ENCODE measurements at places on chromosomes 3 and 15.

GRCh38 chr3:2512881-2513280 is 414.2 kb downstream of the CNTN4 start:
- no peak for DNase-seq

DNA sequence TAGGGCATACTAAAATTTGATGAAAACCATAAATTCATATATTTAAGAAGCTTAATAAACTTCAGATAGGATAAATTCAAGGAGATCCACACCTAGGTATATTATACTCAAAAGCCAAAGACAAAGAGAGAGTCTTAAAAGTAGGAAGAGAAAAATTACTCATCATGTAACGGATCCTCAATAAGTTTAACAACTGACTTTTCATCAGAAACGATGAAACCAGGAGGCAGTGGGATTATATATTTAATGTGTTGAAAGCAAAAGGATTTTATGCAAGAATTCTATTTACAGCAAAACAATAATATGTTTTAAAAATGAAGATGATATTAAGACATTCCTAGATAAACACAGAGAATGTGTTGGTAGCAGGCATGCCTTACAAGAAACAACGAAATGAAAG is 202.7 kb downstream of the OXSM start:
- no peak for DNase-seq

DNA sequence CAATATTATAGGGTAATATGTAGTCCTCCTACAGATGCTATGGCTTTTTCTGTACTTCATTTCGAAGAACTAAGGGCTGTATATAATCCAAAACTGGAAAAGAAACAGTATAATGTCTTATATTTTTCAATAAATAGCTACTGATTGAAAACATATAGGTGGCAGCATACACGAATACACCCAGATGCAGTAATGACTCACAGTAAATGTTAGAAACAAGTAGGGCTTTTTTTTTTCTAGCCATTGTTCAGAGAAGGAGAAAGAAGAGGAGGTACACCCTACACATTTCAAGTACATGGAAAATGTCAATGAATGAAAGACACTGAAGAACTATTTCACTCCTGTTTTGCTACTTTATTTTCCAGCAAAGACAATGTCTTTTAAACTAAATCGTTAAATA is 9.4 kb downstream of the DAZL start:
- no peak for DNase-seq

- DNase-seq: no peak
These were observed 114.9 kb downstream of the PDZRN3 start for GRCh38 chr3:73509816-73510215.

DNA sequence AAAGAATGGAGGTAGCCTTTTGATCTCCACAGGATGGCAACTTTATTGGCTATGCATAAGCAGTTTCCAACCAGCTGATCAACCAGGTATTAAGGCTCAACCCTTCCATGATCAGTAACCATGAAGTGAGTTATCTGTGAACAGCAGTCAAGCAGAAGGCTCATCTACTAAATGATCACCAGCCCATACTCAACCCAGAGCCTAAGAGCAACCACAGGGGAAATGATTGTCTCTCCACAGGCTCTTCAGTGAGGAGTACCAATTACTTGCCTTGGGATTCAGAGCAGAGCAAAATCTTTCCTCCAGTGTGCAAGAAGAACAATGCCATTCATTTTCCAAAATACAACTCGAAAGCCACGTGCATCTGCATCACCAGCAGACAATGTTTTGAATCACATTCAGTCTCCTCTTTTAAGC is 754.8 kb downstream of the ROBO1 start:
- no peak for DNase-seq

Measured in K562 (cell line).